CD4-positive, CD25-positive, alpha-beta regulatory T cell (primary cell): ENCODE measurements at places on chromosomes 4 and X. TPM values are rescaled to one million over a fixed set of nuclear protein-coding genes. Genes with fewer than 3 reads are reported as not detected.

DNA sequence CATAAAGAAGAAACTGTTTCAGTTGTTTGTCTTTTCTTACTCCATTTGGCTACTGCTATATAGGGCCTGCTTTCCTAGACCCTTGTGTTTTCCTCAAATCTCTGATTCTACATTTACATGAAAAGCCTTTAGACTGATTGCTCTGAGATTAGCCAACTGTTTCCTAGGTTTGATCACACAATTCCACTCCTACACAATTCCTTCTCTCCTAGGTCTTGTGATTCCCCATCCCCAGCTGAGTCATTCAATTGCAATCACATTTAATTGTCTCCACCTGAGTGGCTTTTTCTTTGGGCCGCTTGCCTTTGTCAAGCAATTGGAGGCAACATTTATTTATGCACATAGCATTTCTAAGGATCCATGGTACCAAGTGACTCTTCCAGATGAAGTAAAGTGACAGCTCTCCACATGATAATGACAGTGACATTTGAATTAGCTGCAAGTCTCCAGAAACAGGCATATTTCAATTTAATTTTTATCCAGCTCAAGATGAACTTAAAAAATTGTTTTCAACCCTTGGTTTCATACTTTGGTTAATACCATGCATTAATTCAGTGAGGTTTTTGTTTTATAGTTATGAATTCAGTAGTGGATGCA, 35.8 kb downstream of the ATXN3L start:
- H3K4me1 ChIP-seq: no peaks in the 10 kb centered on the region
- H3K36me3 ChIP-seq: no peaks in the 10 kb centered on the region
- no peak overlapping the region for H3K4me3 ChIP-seq
- no peak overlapping the region for H3K27ac ChIP-seq
- DNase-seq: no peak
- no peaks in the 10 kb centered on the region for H3K27me3 ChIP-seq

GRCh38 chrX:46255046-46255445, 290.2 kb downstream of the ZNF674 start:
- H3K27me3 ChIP-seq: no peaks in the 10 kb centered on the region
- H3K4me3 ChIP-seq: no peak overlapping the region
- DNase-seq: no peak
- peaks cover 5% of the 10 kb centered on the region for H3K4me1 ChIP-seq

DNA sequence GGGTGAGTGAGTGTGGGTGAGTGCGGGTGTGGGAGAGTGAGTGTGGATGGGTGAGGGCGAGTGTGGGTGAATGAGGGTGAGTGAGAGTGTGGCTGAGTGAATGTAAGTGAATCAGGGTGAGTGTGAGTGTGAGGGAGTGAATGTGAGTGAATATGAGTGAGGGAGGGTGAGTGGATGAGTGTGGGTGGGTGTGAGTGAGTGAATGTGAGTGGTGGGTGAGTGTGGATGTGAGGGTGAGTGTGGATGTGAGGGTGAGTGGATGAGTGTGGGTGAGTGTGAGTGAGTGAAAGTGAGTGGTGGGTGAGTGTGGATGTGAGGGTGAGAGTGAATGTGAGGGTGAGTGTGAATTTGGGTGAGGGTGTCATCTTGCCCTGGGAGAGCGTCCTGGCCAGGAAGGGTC, 67.5 kb downstream of the TRIML1 start:
- no peak for DNase-seq
- H3K4me3 ChIP-seq: no peak overlapping the region
- H3K4me1 ChIP-seq: no peaks in the 10 kb centered on the region
- H3K27me3 ChIP-seq: no peaks in the 10 kb centered on the region
- no peak overlapping the region for H3K27ac ChIP-seq
- H3K36me3 ChIP-seq: no peaks in the 10 kb centered on the region

The SPP1 gene
- not detected for total RNA-seq

GRCh38 chrX:153857348-153857903, 27.1 kb upstream of the PDZD4 start:
- no peak overlapping the region for H3K4me3 ChIP-seq
- H3K27me3 ChIP-seq: no peaks in the 10 kb centered on the region
- H3K27ac ChIP-seq: no peak overlapping the region
- no peaks in the 10 kb centered on the region for H3K36me3 ChIP-seq

The PABPC1L2B gene
- total RNA-seq: not detected

GRCh38 chr4:90281541-90282355, 154.6 kb downstream of the CCSER1 start:
- H3K27me3 ChIP-seq: no peaks in the 10 kb centered on the region
- DNase-seq: no peak
- H3K4me3 ChIP-seq: no peak overlapping the region
- no peaks in the 10 kb centered on the region for H3K4me1 ChIP-seq

The NXF2 gene
- not detected for total RNA-seq

The TCEAL5 gene
- not detected for total RNA-seq

The MAGEA1 gene
- not detected for total RNA-seq

The ADRA2C gene
- total RNA-seq: not detected

DNA sequence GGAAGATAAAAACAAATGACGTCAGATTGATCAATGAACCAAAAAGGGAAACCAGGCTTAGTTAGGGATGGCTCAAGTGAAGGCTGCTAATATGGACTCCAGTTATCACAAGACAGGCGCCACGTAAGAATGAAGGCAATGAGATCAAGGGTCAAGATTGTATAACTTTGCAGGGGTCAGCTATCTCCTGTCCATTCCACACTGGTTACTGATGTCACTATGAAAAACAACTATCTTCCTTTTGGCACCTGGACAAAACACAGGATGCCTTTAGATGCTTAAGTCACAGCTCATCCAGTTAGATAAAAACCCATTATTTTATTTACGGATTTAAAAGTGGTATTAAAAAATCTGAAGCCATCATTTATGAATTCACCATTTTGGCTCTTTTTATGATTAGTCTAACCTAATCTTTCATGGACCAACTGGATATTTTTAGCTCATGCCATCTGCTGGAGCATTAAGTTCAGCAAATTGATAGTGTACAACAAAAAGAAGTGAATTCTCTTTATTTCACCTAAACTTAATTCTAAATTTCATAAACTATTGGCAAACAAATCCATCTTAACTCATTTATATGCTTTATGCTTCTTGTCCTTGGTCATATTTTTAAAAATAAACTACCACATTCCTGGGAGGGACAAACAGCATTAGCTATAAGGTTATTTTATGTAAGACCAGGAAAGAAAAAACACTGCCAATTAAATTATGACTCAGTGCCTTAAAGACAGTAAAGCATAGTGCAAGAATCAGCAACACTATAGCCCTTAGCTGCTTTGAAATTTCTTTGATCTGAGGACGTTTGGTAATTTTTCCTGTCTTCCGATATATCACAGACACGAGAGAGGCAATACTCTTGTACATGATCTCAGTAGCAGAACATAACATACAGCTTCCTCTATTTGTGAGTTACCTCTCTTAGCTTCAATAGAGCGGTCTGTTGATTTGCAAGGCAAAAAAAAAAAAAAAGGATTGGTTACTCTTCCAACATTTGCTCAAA, 27.0 kb downstream of the DHX15 start:
- no peaks in the 10 kb centered on the region for H3K27me3 ChIP-seq
- H3K4me1 ChIP-seq: peaks cover 53% of the 10 kb centered on the region
- no peak for DNase-seq
- H3K27ac ChIP-seq: no peak overlapping the region

The CXCL9 gene
- total RNA-seq: not detected

- no peak overlapping the region for H3K4me3 ChIP-seq
- H3K36me3 ChIP-seq: no peaks in the 10 kb centered on the region
- no peak overlapping the region for H3K27ac ChIP-seq
- H3K4me1 ChIP-seq: peaks cover 6% of the 10 kb centered on the region
Observed at GRCh38 chr4:575281-576141, 584 bp downstream of the TMEM271 start.

GRCh38 chr4:98657531-98658286, 702 bp downstream of the TSPAN5 start:
- H3K4me1 ChIP-seq: peaks cover 75% of the 10 kb centered on the region
- peak; percentile 60 for DNase-seq
- peak overlapping the region; percentile 95 for H3K4me3 ChIP-seq

DNA sequence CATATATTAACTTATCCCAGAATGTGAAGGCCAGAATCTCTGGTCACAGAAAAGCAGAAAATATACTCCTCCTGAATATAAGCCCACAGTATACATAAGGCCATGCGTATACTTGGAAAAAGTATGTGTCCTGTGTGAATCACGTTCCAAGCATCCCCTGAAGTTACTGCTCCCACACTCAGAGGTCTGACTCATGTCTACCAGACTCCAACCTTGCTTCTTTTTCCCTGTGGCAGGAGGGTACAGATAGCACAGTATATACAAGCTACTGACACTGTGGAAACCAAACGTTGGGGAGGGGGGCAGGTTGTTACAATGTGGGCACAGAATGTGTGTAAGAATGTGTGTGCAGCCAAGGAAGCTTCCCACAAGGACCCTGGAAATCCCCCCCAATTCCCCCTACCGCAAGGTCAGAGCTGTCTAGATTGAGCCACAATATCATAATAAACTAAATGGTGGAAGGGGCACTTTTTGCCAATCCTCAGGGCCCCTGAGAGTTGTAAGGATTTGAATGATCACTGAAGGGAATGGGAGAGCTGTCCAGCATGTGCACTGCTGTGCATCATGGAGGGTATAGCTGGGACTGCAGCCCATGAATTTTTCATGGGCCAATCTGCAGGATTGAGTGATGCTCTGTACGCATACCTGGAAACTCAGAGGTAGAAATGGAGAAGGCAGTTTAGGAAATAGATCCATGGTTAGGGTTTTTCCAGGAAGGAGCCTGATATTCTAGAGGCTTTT, 7.4 kb upstream of the RELL1 start:
- H3K27ac ChIP-seq: no peak overlapping the region
- no peaks in the 10 kb centered on the region for H3K27me3 ChIP-seq
- no peaks in the 10 kb centered on the region for H3K36me3 ChIP-seq
- H3K4me3 ChIP-seq: no peak overlapping the region

GRCh38 chr4:143348233-143349077, 11.8 kb downstream of the GAB1 start:
- no peak overlapping the region for H3K4me3 ChIP-seq
- no peak overlapping the region for H3K27ac ChIP-seq
- H3K4me1 ChIP-seq: no peaks in the 10 kb centered on the region
- H3K36me3 ChIP-seq: no peaks in the 10 kb centered on the region
- peaks cover 5% of the 10 kb centered on the region for H3K27me3 ChIP-seq

GRCh38 chr4:41505161-41505661, 32.7 kb upstream of the LIMCH1 start:
- H3K4me3 ChIP-seq: no peak overlapping the region
- H3K27ac ChIP-seq: no peak overlapping the region
- DNase-seq: no peak
- no peaks in the 10 kb centered on the region for H3K36me3 ChIP-seq

GRCh38 chr4:48681856-48682255, 98.2 kb downstream of the FRYL start:
- no peaks in the 10 kb centered on the region for H3K27me3 ChIP-seq
- H3K36me3 ChIP-seq: no peaks in the 10 kb centered on the region
- H3K27ac ChIP-seq: no peak overlapping the region
- H3K4me1 ChIP-seq: peaks cover 10% of the 10 kb centered on the region
- H3K4me3 ChIP-seq: no peak overlapping the region
- DNase-seq: peak; percentile 31

The GABRE gene
- not detected for total RNA-seq

GRCh38 chr4:41067369-41067768, 147.0 kb downstream of the APBB2 start:
- no peaks in the 10 kb centered on the region for H3K36me3 ChIP-seq
- no peak overlapping the region for H3K27ac ChIP-seq
- DNase-seq: no peak
- H3K27me3 ChIP-seq: no peaks in the 10 kb centered on the region
- H3K4me3 ChIP-seq: no peak overlapping the region

The IL2RG gene
- total RNA-seq: 504 TPM

DNA sequence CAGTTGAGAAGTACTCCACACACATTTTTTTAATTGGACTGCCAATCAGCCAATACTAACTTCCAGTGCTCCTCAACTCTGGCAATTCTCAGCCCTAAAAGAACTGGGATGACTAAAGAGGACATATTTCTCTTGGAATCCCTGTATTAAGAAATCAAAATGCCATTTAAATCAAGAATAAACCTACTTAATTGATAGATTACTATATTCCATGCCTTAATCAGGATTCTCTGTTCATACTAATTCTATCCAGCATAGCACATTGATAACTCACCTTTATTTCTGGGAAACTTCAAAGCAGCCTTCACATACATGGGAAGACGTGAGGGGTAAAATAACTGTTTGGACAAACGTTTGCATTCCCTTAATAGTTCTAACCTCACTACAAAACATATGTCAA, 93.0 kb upstream of the DKK2 start:
- H3K27me3 ChIP-seq: no peaks in the 10 kb centered on the region
- DNase-seq: no peak
- H3K4me3 ChIP-seq: no peak overlapping the region
- no peaks in the 10 kb centered on the region for H3K4me1 ChIP-seq

DNA sequence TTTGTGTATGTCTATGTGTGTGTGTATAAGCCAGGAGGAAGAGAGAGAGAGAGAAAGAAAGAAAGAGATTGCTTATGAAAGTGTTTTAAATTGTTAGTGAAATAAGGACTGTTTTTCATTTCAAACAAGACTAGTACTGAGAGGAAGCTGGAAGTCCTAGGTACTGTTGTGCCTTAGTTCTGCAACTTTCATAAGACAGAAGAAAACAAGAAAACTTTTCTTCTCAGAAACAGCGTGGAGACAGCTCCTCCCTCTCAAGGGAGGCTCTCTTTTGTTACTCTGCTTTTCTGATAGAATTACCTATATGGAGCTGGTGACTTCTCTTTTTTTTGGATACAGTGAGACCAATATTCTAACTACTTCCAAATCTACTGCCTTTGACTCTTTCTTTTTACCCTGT, 62.5 kb downstream of the BANK1 start:
- no peaks in the 10 kb centered on the region for H3K27me3 ChIP-seq
- DNase-seq: no peak
- no peak overlapping the region for H3K27ac ChIP-seq
- no peaks in the 10 kb centered on the region for H3K36me3 ChIP-seq
- no peaks in the 10 kb centered on the region for H3K4me1 ChIP-seq

The CPE gene
- 1.8 TPM for total RNA-seq

DNA sequence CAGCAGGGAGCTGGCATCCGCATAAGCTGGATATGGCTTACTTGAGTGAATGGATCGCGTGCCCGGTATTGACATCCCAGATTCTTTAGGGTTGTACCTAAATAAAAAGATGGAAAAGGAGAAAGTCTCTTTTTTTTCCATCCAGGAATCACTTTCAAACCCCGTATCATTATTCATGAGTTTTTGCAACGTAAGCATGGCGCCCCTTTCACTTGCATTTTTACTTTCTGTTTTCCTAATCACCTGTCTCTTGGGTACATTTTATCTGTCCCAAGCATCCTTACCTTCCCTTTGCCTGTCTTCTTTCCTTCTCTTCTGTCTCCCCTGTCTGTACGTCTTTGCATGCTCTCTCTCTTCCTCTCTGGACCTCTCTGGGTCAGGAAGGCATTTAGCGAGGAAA, 128.6 kb downstream of the CPE start:
- DNase-seq: no peak
- no peaks in the 10 kb centered on the region for H3K27me3 ChIP-seq
- H3K4me1 ChIP-seq: no peaks in the 10 kb centered on the region
- H3K36me3 ChIP-seq: no peaks in the 10 kb centered on the region

The TSPAN5 gene
- 21.2 TPM for total RNA-seq

GRCh38 chrX:74536152-74536831, 78.1 kb downstream of the RLIM start:
- H3K27ac ChIP-seq: peak overlapping the region; percentile 41
- H3K4me1 ChIP-seq: peaks cover 10% of the 10 kb centered on the region
- peak overlapping the region; percentile 19 for H3K4me3 ChIP-seq
- no peaks in the 10 kb centered on the region for H3K27me3 ChIP-seq
- H3K36me3 ChIP-seq: no peaks in the 10 kb centered on the region

The RASSF6 gene
- total RNA-seq: not detected

GRCh38 chrX:18674788-18675735, 3.2 kb upstream of the RS1 start:
- H3K27me3 ChIP-seq: no peaks in the 10 kb centered on the region
- peak overlapping the region; percentile 76 for H3K4me3 ChIP-seq
- peak; percentile 71 for DNase-seq
- no peaks in the 10 kb centered on the region for H3K4me1 ChIP-seq
- H3K27ac ChIP-seq: peak overlapping the region; percentile 74
